ENCODE measurements at places on chromosomes 5 and 9.

- DNase-seq: no peak
Observed at GRCh38 chr5:28374492-28374967, 1336.1 kb upstream of the CDH9 start.

DNA sequence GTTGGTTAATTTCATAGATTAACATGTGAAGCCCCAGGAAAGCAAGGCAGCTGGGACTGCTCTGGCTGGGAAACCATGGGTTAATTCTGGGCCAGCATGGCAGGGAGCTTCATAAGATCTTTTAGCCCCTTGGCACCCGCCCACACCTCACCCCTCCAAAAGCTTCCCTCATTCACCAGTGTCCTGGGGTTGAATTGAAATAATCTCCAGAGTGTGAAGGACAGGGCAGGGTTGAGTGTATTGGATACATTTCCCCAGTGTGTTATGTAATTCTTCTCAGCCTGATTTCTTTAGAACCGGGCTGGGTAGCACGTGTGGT, 19.4 kb downstream of the WNT8A start:
- no peak for DNase-seq

DNA sequence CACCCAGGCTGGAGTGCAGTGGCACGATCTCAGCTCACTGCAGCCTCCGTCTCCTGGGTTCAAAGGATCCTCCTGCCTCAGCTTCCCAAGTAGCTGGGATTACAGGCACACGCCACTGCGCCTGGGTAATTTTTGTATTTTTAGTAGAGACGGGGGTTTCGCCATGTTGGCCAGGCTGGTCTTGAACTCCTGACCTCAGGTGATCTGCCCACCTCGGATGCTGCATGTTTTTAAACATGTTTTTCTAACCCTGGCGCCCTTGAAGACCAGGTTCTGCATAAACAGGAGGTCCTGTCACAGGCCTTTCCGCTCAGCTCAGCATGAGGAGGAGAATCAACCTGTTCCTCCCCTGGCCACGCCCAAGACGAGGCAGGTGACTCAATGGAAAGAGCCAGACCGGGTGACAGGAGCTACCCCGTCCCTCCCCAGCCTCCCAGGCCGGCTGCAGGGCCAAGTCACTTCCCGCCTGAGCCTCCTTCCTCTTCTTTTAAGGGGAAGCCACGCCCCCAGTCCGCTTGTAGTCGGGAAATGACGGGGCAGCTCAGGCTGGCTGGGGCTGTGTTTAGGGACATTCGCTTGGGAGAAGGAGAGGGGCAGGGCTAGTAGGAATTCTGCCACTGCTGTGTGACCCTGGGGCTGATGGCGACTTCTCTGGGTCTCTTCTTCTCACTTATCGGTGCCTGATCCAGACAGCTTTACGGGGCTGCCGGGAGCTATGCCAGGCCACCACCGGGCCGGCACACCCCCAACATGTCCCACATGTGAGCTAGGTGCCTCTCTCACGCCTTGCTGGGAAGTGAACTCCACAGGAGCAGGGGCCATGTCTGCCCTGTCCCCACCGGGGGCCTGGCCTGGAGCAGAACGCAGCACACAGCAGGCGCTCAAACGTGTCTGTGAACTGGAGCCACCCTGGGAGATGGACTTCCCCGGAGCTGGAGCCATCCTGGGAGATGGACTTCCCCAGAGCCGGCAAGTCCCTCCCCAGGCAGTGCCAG, 6.1 kb downstream of the NOTCH1 start:
- peak; percentile 96 for DNase-seq

DNA sequence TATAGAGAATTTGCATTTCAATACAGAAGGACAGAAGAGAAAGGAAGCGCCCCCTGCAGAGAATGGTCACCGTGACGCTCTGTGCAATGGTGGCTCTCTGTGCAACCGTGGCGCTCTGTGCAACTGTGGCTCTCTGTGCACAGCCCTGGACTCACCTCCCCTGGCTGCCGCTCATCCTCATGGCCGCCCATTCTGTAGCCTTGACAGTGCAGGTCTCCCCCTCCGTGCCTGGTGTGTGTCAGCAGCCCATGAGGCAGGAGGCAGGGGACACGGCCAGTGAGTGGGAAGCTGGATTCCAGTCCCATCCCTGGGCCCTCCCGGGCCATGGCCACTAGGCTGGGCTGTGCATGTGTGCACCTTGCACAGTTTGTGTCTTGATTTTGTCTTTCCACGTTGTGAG, 12.0 kb downstream of the EXOC3 start:
- DNase-seq: no peak

GRCh38 chr5:179303451-179304200, 41.6 kb downstream of the ADAMTS2 start:
- no peak for DNase-seq

DNA sequence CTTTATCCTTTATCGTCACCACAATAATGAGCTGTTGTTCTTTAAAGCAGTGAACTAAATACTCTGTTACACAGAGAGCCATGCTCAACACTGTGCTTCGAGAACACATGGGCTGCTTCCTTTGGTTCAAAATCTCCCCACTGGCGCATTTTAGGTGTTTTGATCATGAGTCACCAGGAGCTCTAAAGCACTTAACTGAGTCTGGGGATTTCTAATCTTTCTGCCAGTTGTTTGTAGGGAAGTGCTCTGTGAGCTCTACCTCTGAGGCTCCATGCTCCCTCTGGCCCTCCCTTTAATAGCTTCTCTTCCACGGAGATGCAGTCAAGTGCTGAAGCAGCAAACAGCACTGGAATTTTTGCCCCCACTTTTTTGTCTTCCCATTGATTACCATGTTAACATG, 17.0 kb downstream of the ERAP2 start:
- no peak for DNase-seq

DNA sequence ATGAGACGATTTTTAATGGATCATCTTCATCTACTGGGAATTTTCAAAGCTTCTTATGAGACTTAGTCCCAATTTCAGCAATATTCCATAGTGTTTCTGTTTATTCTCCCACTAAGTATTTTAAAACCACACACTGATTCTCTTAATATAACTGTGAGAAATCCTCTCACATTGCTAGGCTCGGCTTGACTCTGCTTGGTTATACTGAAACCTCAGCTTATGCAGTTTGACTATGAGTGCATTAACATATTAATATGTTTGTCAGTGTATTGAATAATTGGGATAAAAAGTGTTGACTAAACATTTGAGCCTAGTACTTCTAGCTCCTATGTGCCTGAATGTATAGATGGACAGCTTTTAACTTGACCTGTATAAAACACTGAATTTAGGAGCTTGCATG, 298.5 kb upstream of the IZUMO3 start:
- DNase-seq: no peak

- DNase-seq: no peak
Observed at GRCh38 chr5:159166416-159166815, 42.9 kb downstream of the RNF145 start.

DNA sequence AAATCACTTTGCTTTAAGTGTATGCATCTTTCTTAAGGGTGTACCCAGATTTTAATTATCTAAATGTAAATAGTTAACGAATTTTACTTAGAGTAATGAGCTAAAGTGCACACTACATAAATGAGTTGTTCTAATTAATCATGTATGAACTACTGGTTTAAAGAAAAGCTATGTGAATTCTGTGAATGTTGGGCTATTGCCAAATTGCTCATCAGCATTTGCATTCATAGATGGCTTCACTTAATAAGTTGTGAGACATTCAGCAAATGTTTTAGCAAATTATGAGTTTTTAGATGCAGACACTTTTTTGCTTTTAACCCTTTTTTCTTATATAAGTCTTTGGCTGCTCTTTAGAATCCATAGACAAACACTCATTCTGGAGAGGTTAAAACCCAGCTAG, 175.7 kb downstream of the PBX3 start:
- DNase-seq: no peak

DNA sequence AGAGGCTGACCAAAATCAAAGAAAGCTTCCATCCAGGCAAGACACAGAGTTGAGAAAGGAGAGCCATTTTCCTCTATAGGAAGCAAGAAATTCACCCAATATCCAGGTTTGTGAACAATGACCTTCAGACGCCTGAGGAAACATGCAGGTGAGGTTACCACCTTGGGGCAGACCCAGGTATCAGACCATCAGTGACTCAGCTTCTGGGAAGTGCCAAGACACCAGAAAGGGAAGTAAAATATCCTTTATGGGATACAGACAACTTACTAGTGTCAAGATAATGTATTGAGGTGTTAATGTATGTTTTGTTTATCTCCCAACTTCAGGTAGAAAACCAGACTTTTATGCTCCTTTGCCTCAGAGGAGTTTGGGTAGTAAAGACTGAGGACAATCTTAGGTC, 2.2 kb upstream of the DTWD2 start:
- DNase-seq: no peak

- no peak for DNase-seq
Observed at GRCh38 chr5:168603746-168604145, 24.6 kb upstream of the PANK3 start.

GRCh38 chr5:150313921-150314716, 11.4 kb upstream of the ARSI start:
- no peak for DNase-seq

DNA sequence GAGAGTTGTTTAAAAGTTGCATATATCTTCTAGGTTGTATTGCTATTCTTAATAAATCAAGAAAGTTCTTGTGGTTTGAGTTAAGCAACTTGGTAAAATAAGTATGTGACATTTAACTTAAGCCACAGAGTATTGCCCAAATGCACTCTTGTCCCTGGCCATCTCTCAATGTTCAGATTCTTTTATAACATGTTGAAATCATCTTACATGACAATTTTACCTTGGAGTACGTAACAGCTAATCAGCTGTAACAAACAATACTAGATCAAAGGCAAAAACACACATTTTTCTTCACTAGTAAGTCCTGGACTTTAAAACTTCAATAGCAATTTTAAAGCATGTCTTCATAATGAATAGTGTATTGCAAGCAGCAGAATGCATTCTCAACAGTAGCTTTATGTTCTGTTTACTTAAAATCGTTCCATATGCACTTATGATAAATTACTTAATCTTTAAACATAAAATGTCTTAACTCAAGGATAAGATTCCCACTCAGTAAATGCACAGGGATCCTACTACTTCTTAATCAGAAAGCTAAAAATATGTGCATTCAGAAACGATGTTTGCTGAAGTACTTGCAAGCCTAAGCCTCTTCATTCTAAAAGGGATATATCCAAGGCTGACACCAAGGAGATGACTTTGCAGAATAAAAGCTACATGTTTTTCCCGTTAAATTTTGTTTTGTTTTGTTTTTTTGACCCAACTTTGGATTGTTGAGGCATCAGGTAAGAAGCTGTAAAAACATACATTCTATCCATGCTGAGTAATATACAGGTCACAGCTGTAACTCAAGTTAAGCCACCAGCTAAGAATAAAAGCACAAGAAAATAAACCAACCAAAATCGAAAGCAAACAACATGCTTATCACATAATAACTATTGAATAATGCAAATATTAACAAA, 86.1 kb upstream of the NFIB start:
- DNase-seq: no peak

DNA sequence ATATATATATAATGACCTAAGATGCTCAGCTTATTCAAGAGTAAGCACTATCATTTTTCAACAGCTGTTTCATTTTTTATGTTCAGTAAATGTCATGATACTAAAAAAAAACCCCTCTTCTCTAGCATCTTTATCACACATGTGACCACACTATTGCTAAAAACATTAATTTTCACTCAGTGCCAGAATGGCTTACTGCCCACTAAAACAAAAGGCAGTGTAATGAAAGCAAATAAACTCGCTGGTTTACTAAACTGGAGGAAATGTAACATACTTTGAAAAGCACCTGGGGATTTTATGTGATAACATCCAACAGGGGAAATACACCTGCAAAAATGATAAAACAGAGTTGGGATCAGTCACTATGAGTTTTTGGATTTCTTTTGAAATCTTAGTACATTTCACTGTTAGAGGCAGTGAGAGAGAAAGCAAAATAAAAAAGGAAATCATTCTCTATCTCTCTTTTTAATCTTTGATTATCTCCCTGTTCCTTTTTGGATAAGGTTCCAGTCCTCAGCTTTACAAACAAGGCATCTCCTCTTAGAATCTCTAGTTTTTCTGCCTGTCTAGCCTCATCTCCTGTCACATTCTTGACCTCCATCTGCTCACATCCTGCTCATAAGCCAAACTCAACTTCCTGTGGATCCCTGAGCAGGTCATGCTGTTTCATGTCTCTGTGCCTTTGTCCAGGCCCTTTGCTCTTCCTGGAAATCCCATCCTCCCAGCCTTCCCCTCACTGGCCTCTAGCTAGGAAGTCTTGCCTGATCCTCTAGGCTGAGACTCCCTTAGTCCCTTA, 338.0 kb downstream of the MAN2A1 start:
- no peak for DNase-seq

DNA sequence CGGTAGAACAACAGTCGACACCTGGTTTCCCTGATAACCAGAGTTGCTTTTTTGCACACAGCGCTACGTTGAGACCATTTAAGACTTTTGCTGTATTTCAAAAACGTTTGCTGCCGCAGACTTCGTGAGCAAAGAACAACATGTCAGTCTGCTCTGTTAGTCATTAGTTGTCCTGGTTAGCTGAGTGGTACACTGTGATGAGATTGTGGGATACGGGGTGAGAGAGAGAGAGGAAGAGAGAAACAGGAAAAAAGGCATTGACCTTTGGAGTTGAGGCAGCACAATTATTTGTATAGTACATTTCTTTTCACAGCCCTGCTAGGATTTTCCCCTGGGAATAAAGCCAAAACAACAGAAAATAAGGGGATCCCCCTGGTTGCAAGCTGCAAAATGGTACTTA, 306.1 kb upstream of the WWC1 start:
- DNase-seq: no peak

DNA sequence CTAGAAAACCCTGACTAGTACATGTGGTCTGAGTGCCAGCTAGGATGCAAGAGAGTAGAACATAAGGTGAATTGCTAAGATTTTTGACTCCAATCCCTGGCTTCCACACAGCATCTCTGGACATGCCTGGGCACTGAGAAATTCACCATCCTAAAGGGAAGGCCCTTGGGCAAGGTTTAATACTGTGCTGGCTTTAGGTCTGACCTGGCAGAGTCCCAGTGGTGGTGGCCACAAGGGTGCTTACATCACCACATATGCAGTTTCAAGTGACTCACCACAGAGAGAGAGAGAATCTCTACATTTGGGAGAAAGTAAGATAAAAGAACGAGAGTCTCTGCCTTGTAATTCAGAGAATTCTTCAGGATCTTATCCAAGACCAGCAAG, 661.6 kb upstream of the C9orf72 start:
- no peak for DNase-seq

DNA sequence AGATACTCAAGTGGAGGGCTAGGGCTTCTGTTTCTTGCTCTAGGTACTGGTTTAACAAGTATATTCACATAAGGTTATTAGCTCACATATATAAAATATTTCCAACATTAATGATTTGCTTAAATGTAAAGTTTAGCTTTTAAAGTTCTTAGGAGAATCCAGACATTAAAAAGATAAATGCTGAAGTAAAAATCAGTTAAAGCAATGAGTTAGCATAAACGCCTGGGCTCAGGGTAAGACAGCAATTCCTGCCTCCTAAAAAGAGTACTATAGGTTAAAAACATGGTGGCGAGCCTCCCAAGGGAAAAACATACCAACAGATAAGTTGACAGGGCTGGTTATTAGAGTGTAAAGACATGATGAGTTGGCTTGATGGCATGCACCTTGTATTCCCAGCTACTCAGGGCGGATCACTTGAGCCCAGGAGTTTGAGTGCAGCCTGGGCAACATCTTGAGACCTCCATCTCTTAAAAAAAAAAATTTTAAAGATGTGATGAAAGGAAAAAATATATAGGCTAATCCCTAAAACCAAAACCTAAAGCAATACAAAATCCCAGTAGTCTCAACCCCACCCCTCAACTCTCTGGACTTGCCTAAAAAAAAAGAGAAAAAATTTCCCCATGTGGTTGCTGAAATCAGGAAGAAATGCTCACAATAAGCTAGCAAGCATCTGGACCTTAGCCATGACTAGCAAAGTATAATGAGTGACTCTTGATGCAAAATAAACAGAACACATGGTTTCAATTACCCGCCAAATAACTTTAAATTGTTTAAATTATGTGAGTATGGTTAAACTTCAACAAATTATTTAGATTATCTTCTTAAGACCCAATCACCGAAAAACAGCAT, 3.6 kb downstream of the GOLPH3 start:
- no peak for DNase-seq

Measured in activated T-cell treated with anti-CD3 and anti-CD28 coated beads, Interleukin-2, amount 50 U/mL, for 48 hours (primary cell).